IMR-90 (cell line): ENCODE measurements at places on chromosomes 7 and 10. TPM values are rescaled to one million over a fixed set of nuclear protein-coding genes. Genes with fewer than 3 reads are reported as not detected.

GRCh38 chr7:155738652-155739537, 73.4 kb downstream of the SHH start:
- peak; percentile 76 for DNase-seq

The TDRD1 gene
- not detected in 2 replicates for polyA plus RNA-seq

DNA sequence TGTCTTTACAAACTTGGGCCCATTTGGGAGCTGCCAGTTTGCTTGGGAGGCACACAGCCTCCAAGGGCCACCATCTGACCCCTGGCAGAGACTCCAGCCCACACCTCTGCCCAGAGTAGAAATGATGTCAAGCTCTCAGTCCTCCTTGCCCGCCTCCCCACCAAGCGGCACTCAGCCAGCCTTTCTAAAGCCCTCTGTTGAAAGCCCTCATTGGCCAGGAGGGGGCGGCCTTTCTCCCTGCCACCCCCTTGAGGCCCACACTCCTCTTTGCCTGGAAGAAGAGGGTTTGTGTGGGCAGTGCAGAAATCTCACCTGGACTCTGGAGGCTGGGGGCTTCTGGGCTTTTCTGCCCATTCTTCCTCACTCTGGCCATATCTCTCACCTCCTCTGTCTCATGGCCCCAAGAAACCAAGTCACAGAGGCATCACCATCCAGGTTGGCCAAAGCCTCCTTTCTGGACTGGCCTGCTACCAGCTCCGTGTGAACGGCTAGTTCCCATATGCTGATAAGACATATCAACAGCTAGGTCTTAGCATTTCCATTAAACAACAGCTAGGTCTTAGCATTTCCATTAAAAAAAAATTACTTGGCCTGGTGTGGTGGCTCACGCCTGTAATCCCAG, 36.1 kb downstream of the UBTD1 start:
- DNase-seq: no peak

DNA sequence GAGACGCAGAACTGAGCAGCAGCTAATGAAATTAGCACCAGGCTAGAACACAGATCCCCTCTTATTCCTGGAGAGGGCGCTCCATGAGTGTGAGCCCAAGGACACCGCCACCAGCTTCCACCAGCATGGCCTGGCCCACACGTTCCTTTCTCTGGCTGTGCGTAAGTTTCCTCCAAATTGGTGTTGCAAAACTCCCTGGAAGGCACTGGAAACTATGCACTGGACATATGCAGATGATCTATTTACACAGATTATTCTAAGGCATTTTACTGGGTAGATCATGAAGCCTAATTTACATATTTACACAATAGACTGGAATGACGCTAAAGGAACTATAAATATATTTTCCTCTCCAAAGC, 455.6 kb upstream of the FOXK1 start:
- no peak for DNase-seq

The LIPJ gene
- not detected in 2 replicates for polyA plus RNA-seq

- no peak for DNase-seq
Observed at GRCh38 chr7:47188136-47188535, 393.8 kb downstream of the TNS3 start.

- DNase-seq: no peak
Observed at GRCh38 chr10:77626266-77626935, 11.2 kb downstream of the KCNMA1 start.

- DNase-seq: no peak
Observed at GRCh38 chr7:2643386-2644219, 11.8 kb downstream of the TTYH3 start.

DNA sequence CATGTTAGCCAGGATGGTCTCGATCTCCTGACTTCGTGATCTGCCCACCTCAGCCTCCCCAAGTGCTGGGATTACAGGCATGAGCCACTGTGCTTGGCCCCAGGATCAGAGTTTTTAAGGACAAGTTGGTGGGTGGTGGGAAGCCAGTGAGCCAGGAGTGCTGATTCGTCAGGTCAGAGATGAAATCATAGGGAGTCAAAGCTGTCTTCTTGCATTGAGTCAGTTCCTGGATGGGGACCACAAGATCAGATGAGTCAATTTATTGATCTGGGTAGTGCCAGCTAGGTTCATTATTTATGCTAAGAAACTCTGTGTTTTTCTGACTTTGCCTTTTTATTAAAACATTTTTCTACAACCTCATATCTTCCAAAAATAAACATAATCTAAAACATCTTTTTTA, 423.8 kb downstream of the ARL4A start:
- peak; percentile 70 for DNase-seq

DNA sequence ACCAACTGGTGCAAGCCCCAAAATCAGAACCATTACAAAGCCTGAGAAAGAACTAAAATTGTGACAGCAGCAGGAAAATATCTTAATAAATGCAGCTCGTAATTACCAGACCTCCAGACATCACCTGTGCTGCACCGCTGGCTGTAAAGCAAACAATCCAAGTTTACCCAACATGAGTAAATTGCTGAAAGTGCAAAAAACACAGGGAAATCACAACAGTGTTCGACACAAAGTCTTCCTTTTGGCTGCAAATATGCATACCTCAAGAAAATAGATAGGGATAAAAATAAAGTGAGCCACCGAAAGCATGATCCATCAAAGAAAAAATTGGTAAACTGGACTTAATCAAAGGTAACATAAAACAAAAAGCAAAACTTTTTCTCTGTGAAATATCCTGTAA, 101.7 kb downstream of the SLC16A9 start:
- no peak for DNase-seq

DNA sequence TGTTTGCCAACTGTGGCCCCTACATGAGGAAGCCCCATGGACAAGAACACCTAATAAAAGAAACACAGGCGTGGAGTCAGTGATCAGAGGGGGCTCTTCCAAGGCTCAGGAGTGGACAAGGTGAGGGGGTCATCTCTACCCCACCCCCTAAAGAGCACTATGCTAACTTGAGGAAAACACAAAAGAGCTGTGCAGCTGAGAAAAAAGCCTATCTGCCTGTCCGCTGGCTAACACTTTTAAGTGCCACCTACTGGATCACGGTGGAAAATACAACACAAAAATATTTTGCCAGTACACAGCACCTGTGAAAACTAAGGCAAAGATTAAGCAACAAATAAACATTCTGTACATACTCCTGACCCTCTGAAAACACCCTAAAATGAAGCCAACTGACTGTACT, 53.1 kb upstream of the COBL start:
- DNase-seq: no peak

DNA sequence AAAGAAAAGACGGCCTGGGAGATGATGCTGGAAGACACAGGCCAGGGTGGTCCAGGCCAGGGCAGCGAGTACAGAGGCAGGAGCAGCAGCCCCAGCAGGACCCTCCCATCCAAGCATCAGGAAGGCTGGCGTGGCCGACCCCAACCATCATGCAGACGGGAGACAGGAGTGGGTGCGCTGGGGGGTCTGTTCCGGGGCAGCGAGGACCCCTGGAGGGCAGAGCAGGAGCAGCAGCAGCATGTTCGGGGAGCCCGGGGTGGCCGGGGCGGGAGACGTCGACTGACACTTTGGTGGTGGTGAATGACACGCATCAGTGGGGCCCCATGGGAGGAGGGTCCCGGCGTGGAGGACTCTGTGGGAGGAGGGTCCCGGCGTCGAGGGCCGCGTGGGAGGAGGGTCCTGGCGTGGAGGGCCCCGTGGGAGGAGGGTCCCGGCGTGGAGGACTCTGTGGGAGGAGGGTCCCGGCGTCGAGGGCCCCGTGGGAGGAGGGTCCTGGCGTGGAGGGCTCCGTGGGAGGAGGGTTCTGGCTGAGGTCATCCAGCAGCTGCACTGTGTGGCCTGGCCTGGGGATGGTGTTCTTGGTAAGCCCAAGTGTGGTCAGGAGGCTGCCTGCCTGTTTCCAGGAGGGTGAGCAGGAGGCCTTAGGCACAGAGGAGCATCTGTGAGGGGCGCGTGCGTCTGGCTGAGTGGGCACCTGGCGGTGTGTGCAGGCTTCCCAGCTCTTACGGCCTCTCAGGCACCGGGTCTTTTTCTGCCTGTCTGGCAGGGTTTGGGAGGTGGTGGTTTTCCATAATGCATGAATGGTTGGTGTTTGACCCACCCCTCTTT, 38.9 kb downstream of the FAM20C start:
- no peak for DNase-seq

The CYP26C1 gene
- polyA plus RNA-seq: 0.01 and 0.02 TPM in 2 replicates

DNA sequence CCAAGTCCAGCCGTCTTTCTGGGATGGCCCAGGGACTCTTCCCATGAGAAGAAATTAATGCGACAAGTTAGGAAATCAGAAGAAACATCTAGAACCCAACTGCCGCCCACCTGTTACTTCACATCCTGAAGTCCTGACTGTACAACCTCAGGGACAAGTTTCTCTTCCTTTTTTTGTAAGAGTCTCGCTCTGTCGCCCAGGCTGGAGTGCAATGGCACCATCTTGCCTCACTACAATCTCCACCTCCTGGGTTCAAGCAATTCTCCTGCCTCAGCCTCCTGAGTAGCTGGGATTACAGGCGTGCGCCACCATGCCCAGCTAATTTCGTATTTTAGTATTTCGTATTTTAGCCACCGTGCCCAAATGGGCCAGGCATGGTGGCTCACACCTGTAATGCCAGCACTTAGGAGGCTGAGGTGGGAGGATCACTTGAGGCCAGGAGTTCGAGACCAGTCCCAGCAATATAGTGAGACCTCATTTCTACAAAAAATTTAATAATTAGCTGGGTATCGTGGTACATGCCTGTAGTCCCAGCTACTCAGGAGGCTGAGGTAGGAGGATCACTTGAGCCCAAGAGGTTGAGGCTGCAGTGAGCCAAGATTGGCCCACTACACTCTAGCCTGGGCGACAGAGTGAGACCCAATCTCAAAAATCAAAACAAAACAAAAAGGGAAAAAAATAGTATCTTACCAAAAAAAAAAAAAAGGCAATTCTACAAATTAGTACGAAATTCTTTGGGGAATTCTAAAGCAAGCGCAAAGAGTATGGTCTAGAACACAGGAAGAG, 20.8 kb downstream of the LAT2 start:
- no peak for DNase-seq

DNA sequence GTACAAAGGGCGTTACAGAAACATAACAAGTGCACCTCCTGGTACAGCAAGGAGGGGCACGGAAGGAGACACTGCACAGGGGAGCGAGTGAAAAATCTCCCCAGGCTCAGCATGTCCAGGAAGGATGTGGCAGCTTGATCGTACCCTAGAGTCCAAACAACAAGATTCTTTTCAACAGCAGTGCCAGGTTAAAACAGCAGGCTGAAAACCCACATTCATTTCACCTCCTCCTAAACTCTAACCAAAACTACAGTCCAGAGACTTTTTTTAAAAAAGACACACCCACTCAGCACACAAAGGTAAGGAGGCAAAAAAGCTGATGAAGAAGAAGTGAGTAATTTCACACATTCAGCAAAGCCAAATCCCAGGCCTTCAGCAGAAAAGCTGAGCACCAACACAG, 138.8 kb downstream of the SFMBT2 start:
- DNase-seq: no peak

The HABP2 gene
- polyA plus RNA-seq: not detected in 2 replicates

The GIMAP7 gene
- polyA plus RNA-seq: not detected in 2 replicates

DNA sequence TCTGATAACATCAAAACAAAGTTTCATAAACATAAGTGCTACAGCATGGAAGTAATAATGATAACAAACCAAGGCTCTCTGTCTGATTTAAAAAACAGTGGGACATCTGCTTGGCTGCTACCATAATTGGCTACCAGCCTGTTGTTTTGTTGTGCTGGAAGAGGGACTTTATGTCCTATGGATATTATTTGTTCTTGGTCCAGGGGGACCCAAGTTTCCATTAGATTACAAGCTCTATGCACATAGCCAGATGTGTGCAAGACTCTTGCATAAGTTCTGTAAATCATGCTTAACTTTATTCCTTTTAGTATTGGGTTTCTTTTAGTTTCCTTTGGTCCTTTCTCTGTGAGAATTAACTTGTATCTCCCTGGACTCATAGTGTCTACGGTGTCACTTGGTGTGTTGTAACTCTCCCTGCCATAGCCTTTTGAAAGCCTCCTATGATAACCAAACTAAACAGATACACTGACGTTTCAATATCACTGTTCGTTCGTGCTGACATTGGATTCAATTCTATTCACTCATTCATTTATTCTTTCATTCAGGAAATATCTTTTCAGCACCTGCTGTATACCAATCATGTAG, 41.4 kb upstream of the CD36 start:
- no peak for DNase-seq

GRCh38 chr10:28072573-28072972, 73.7 kb upstream of the ODAD2 start:
- peak; percentile 18 for DNase-seq

The LOXL4 gene
- 24.9 and 26.7 TPM in 2 replicates for polyA plus RNA-seq

The CALML5 gene
- not detected in 2 replicates for polyA plus RNA-seq

DNA sequence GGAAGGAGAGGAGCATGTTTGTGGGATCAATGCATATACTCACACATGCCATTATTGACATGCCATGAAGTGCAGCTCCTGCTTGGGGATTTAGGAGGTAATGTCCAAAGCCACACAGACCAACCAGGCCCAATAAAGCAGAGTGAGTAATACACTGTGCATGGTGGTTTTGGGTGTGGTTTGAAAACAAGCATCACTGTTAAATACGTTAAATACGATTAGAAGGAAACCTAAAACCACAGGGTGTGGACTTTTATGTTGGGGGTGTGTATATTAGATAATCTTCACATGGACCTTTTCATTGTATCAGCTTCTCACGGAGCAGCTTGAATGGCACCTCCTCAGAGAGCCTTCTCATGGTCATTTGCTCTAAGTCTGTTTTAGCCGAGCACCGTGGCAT, 10.4 kb upstream of the EIF3A start:
- peak; percentile 68 for DNase-seq

The MCM10 gene
- polyA plus RNA-seq: 4.9 and 5.4 TPM in 2 replicates

DNA sequence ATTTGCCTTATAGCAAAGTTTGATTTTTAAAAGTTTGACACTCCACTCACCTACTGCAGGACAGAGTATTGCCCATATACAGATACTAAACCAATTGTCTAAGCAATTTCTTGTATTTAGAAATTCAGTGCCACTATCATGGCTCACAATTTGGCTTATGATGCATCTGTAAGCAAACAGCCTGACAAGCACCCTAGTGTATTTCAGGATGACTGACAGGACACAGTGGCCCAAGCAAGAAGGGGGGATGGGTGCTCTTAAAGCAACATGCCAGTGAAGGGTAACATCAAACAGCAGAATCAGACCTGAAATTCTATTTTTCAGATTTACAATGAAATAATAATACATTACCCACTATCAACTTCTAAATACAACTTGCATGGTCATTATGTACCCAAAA, 30.5 kb downstream of the CTNNA3 start:
- no peak for DNase-seq

DNA sequence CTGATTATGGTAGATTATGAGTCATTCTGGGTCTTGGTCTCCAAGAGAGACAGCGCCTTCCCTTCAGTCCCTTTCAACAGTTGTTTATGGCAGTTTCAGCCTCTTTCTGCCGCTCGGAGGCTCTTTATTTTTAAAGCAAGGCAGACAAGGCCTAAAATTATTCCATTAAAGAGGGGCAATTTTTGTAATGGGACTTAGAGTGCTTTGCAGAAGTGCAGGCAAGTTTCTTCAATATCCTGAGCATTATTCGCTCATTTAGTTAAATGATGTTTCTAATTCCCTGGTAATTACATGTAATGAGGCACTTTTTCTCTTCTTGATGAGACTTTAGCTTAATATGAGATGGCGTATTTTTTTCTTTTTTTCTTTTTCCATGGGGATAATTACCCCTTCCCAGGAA, 33.6 kb downstream of the BUB3 start:
- no peak for DNase-seq

The OSBPL3 gene
- 15.4 and 18.0 TPM in 2 replicates for polyA plus RNA-seq

GRCh38 chr10:92778091-92778490, 70.2 kb upstream of the EXOC6 start:
- DNase-seq: no peak
